ENCODE measurements at places on chromosomes 12 and 14.

GRCh38 chr12:104939089-104939488, 19.0 kb downstream of the SLC41A2 start:
- no peak for DNase-seq

DNA sequence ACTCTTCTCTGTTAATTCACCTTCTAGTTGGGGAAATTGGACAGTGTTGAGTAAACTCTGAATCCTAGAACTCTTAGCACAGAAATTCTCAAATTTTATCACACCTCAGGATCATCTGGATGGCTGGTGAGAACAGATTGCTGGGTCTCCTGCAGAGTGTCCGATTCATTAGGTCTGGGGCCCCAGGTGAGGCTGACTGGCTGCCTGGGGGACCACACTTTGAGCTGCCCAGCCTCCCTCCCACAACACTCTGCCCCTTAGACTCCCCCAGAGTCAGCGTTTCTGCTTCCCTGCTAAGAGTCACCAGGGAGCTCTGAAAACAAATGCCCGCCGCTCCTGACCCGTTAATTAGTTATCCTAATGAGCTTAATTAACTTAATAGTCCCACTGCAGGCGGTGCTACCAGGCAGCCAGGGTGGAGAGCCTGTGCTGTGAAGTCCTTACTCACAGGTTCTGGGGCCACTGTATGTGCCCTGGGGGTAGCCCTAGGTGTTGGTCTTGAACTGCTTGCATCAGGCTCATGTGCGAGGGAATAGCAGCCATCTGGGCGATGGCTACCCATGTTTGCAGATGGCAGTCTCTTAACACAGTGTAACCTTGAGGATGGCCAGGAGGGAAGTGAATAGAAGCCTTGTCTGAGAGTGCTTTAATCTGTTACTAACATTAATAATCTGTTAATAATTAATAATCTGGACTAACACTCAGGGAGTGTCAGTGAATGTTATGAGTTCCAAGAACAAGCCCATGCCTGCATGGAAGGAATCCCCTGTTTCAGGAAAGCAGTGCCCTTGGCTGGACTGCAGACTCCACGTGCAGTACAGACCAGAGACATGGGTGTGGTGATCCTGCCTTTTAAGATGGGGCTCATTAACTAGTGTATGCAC, 35.6 kb downstream of the AACS start:
- DNase-seq, result no peak

DNA sequence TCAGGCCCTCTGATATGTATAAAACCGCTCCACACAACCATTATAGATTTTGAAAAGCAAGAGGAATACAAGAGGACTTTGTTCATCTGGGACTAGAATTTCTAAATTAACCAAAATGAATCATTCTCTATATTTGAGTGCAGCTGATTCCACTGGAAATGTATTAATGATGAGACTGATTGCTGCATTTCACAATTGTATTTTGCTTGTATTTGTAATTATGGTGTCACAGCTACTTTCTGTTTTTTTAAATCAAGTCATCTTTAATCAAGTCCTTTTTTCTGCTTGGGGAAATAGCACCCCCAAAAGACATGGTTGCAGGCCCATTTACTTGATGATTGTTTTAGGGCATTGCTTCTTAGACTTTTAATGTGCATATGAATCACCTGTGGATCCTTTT, 162.4 kb downstream of the KICS2 start:
- DNase-seq, result no peak

GRCh38 chr12:83122623-83122934, 435.9 kb downstream of the TMTC2 start:
- DNase-seq, result no peak

- no peak for DNase-seq
Measured at GRCh38 chr12:116620492-116621191, 61.5 kb downstream of the MAP1LC3B2 start.

DNA sequence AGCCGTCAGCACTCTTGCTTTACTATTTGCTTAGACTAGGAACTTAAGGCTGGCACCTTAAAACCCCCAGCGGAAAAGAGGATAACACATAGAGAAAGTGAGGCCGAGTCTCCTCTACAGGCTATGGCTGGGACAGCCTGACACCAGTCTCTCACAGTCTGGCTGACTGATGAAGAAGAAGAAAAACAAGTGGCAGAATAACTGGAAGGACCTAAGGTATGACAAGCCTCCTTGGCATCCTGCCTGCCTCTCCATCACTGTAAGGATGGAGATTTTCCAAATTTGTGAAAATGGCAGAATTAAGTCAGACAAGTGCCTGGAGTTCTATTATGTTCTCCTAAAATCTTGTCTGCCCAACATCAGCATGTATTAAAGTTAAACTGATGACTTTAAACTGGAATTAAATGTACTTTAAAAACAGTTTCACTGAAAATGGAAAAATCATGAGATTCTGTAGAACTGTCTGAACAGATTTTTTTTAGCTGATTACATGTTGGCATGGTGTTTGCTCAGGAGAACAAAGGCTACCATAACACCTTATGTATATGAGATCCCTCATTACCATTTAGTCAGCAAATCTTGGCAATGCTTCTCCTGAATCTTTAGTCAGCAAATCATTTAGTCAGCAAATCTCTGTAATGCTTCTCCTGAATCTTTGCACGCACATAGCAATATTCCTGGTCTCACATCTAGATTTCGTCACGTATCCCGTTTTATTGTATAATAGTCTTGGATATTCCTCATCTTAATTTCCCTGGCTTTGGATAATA, 140.3 kb upstream of the AEBP2 start:
- DNase-seq, result no peak

DNA sequence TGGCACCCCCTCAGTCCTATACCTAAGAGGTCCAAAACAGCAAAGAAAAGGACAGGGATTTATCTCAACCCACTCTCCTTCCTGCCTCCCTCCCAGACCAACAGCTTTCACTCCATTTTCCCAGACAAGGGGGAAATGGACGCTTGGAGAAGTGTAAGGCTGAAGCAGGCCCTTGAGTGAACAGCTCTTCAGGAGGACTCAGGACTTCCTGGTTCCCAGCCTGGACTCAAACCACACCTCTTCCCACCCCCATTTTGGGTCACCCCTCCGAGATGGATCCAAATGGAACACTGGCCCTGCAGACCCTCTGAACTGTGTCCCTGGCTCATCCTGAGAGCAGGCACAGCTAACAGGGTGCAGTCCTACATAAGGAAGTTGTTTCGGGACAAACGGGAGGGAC, 2.7 kb downstream of the KMT2D start:
- DNase-seq, result no peak

DNA sequence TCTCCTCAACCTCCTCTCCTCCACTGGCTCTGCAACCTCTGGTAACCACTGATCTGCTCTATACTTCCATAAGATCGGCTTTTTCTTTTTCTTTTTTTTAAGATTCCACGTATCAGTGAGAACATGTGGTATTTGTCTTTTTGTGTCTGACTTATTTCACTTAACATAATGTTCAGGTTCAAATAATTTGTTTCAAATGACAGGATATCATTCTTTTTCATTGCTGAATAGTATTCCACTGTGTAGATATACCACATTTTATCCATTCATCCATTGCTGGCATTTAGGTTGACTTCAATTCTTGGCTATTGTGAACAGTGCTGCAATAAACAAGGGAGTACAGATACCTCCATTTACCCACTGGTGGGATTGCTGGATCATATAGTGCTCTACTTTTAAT, 40.5 kb downstream of the NCKAP5L start:
- DNase-seq, result no peak

DNA sequence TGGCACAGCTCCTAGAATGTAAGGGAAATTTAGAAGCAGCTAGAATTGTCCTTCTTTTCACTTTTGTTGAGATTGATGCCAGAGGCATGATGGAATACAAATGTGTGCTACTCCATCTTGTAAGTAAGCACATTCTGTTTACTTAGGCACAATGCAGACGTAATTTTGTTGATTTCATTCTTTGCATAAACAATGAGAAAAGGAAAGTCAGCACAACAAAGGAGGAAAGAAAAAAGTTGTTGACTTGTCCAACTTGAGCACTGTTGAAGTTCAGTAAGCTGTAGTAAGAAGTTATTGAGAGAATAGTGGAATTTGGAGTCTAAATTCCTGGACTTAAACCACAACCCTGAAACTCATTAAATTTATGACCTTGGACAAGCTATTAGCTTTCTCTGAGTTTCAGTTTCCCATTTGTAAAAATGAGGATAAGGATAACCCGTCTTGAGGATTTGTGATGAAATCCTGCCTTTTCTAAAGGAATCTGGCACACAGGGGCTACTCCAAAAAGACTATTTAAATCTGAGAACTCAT, 19.4 kb upstream of the CNTN1 start:
- no peak for DNase-seq

GRCh38 chr12:89166525-89166934, 185.8 kb downstream of the DUSP6 start:
- no peak for DNase-seq

- no peak for DNase-seq
Measured at GRCh38 chr12:25017336-25017735, 68.4 kb upstream of the BCAT1 start.

GRCh38 chr14:51873221-51873893, 12.9 kb downstream of the GNG2 start:
- DNase-seq, result no peak

- DNase-seq, result no peak
Measured at GRCh38 chr14:20836668-20837338, 34.2 kb upstream of the RNASE1 start.

DNA sequence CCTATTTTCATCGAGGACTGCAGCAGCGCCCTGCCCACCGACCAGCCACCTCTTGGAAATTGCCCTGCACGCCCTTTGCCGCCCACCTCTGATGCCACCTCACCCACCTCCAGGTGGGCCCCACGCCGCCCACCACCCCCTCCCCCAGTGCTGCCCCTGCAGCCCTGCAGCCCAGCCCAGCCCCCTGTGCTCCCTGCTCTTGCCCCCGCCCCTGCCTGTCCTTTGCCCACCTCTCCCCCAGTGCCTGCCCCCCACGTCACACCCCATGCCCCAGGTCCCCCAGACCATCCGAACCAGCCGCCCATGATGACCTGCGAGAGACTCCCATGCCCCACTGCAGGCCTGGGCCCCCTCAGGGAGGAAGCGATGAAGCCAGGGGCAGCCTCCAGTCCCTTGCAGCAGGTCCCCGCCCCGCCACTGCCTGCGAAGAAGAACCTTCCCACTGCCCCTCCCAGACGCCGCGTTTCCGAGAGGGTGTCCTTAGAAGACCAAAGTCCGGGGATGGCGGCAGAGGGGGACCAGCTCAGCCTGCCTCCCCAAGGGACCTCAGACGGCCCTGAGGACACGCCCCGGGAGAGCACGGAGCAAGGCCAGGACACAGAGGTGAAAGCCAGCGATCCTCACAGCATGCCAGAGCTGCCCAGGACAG, 96.5 kb downstream of the LGMN start:
- no peak for DNase-seq
